ENCODE measurements at places on chromosomes 1 and 21.

- no peak for DNase-seq
Measured at GRCh38 chr1:158059984-158060383, 66.5 kb downstream of the KIRREL1 start.

- no peak for DNase-seq
Measured at GRCh38 chr1:228401782-228402640, 4.6 kb downstream of the TRIM11 start.

- no peak for DNase-seq
Measured at GRCh38 chr1:29934255-29934772, 698.0 kb downstream of the PTPRU start.

DNA sequence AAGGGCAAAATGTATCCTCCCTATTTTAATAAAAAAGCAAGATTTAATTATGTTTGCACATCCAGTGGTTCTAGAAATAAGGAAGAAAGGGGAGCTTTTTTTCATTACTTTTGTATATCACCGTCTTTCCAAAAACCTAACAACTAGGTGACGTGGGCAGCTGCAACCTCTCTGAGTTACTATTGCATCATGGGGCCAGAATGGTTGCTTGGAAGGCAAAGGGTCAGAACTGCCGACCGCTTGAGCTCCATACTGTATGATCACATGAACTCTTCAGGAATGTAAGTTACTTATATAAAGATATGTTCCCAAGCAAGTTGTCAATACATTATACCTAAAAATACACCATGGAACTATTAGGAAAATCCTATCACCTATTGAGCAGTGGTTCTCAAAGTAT lies 85.6 kb upstream of the HIVEP3 start:
- DNase-seq: no peak

- no peak for DNase-seq
Measured at GRCh38 chr1:17805869-17806684, 50.9 kb downstream of the ACTL8 start.
